ENCODE measurements at places on chromosomes 11 and 22. TPM values are rescaled to one million over a fixed set of nuclear protein-coding genes. Genes with fewer than 3 reads are reported as not detected.

Gene IFTAP
- 44.6 TPM for total RNA-seq

- DNase-seq, result no peak
These were observed 19.6 kb upstream of the PISD start for GRCh38 chr22:31681349-31682345.

DNA sequence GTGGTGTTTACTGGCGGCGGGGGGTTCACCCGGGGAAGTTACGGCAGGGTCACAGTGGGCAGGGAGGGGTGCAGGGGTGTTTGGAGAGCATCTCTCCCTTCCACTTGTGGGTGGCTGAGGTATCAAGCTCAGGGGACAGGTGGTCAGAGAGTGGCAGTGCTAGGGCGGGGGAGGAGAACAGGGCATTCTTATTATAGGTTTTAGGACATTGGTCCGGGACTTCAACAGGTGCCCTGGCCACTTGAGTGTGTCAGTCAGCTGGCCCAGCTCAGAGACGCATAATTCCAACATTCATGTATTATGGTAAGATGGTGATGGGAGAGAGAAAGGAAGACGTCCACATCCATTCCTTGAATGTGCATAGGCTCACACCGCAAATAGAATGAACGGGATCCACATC, 101.7 kb downstream of the TEAD1 start:
- DNase-seq, result no peak

Gene OR51B2
- not detected for total RNA-seq

DNA sequence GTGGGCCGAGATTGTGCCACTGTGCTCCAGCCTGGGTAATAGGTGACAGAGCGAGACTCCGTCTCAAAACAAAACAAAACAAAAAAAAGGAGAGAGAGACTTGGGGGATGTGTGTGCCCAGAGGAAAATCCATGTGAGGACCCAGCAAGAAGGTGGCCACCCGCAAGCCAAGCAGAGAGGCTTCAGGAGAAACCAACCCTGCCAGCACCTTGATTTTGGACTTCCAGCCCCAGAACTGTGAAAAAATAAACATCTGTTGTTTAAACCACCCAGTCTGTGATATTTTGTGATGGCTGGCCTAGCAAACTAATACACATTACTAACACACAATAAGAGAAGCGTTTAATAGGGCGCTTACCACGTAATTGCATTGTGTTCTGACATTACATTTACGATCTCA, 21.2 kb downstream of the TXN2 start:
- no peak for DNase-seq

Gene FOLR3
- total RNA-seq, result 1.2 TPM

DNA sequence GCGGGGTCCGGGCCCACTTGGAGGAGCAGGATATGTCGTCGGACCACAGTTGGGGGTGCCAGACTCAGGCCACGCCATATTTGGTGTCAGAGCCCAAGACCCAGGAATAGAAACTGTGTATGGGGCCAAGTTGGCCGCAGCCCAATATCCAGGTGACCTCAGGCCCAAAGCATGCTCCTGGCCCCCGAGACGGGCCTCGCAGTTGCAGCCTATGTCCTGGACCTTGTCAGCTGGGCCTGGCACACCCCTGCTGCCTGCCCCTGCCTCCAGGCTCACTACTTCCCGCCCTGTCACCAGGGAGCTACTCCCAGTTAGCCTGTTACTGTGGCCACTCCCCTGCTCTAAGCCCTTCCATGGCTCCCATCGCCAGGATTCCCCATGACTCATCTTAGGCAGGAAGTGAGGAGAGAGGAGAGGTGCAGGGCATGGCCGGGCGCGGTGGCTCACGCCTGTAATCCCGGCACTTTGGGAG, 23.1 kb downstream of the A4GALT start:
- DNase-seq, result peak; percentile 94

DNA sequence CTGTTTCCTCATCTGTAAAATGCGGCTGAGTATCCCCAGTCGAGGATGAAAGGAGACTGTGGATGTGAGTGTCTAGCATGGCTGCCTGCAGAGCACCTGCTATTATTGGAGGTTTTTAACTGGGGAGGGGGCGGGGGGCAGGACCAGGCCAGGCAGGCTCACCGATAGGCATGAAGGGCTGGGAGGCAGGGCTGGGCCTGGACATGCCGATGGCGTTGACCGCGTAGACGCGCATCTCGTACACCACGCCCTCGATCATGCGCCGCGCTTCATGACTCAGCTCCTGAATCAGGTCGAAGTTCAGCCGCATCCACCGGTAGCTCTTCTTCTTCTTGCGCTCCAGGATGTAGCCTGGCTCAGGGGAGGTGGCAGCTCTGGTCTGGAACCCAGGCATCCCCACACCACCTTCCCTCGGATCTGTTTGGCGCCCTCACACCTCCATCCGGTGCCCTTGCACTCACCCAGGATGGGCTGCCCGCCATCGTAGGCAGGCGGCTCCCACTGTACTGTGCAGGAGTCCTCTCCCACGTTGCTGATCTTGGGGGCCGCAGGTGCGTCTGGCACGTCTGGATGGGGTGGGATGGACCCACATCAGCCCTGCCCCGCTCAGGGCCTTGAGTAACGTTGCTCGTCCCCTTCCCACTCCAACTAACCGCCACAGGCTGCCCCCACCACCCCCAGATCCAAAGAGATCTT, 15.1 kb downstream of the MYBPC3 start:
- DNase-seq, result no peak

Gene SLC17A6
- not detected for total RNA-seq

- peak; percentile 35 for DNase-seq
These were observed 36.5 kb downstream of the CTTN start for GRCh38 chr11:70434813-70435278.

- DNase-seq, result no peak
These were observed 146.4 kb downstream of the CHST1 start for GRCh38 chr11:45518833-45519535.

DNA sequence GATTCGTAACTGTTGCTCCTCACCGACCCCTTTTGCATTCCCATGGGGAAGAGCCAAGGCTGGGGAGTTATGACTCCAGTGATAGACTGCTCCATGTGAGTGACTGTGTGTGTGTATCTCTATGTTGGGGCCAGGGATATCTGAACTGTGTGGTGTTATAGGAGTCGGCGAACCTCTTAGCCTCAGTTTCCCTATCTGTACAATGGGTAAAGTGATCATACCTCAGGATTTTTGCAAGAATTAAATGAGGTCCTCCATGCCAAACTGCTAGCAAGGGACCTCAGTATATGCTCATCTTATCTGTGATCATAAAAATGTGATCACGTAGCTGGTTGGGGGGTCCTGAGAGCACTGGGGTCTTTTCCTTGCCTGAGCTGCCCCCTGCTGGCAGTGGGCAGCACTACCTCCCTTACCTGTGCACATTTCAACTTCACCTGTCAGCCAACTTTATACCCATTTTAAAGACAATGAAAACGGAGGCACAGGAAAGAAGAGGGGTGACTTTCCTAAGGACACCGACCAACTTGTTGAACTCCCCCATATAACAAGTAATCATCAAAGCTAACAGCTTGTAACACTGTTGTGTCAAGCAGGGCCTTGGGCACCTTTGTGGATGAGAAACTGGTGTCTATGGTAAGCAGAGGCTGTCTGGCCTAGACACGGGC, 1.4 kb upstream of the DPP3 start:
- DNase-seq, result no peak

GRCh38 chr22:32044913-32045312, 1.9 kb downstream of the SLC5A1 start:
- DNase-seq, result no peak

DNA sequence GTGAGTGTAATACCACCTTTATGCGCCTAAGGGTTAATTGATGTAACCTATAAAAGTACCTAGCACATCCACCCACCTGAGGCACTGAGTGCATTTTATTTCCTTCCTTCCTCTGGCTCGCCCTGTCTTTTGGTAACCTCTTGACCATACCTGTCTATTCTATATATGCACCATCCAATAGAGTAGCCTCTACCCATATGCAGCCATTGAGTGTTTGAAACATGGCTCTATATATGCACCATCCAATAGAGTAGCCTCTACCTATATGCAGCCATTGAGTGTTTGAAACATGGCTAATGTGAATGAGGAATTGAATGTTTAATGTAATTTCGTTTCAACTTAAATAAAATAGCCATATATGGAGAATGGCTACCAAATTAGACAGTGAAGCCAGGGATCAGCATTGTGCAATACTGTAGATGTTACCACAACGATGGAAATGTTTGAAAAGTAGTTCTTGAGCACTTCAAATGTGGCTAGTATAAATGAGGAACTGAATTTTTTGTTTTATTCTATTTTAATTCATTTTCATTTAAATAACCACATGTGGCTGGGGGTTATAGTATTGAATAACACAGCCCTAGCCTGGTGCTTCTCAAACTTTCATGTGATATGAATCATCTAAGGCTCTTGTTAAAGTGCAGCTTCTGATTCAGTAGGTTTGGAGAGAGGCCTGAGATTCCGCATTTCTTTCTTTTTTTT, 33.8 kb downstream of the SLC35F2 start:
- DNase-seq, result no peak

Gene UBE4A
- total RNA-seq, result 37.6 TPM

- no peak for DNase-seq
These were observed 116.4 kb downstream of the BLID start for GRCh38 chr11:121999651-122000050.

Gene LIF
- 0.64 TPM for total RNA-seq

- no peak for DNase-seq
These were observed 7.0 kb downstream of the CD82 start for GRCh38 chr11:44572436-44572835.

Gene SYVN1
- total RNA-seq, result 38.6 TPM

DNA sequence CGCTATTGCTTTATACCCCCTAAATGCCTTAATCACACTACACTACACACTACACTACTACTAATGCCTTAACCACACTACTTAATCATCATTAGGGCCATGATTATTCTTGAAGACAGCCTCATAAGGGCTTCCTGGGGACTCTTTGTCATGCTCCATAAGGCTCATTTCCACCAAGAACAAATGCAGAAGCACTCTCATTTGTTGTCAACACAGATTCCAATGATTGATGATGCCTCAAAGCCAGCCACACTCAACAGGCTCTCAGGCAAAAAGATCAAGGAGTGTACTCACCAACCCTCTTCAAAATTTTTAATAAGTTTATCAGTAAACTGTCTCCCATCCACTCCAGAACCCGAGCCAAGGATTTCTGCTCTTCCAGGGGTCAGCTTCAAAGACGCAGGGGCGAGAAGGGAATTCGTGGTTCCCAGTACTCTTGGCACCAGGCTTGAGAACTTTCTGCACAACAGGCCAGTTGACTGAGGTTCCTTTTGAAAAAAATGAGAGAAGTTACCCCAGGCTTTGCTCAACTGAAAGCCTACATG, 204.7 kb upstream of the GUCY1A2 start:
- DNase-seq, result no peak

GRCh38 chr22:26199665-26200064, 30.4 kb downstream of the SEZ6L start:
- no peak for DNase-seq

DNA sequence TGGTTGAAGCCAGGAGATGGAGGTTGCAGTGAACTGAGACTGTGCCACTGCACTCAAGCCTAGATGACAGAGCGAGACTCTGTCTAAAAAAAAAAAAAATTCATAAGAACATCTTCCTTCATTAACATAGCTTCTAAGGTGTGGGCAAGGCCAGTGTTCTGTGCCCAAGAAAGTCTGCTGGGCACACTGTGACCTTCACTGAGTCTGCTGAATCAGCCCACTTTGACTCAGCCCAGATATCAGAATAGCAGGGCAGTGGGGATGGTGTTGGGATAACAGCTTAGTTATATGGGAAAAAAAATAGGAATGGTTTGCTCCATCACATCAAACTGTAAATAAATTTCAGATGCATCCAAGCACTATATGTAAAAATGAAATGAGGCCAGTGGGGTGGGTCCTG, 32.4 kb upstream of the XBP1 start:
- DNase-seq, result no peak

DNA sequence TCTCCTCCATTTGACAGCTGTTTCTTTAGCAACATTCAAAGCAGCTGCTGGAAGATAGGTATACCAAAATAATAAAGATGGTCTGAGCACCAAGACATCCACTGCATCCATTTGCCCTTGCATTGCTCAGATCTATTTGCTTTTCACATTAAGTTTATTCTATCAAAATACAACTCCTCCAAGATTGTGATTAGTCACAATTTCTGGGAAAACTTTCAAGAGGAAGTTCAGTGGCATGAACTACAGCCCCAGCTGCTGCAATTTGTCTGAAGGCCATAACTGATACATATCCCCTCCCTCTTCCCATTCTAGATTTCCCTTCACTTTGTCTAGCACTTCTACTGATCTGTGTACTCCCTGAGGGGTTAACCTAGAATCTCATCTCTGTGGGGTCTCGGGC, 117.5 kb upstream of the CEP126 start:
- no peak for DNase-seq

DNA sequence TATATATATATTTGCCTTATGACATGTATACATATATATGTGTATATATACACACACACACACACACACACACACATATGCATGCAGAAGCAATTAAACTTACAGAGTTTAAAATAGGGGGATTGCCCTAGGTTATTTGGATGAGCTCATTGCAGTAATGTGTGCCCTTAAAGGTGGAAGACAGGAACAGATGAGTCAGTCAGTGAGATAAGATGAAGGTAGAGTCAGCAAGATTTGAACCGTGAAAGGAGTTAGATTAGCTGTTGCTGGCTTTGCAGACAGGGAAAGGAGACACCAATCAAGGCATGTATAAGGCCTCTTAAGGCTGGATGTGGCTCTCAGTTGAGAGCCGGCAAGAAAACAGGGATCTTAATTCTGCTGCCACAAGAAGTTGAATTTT, 902.4 kb upstream of the RAG2 start:
- no peak for DNase-seq

Gene APLNR
- 21.0 TPM for total RNA-seq

Gene SLC22A8
- total RNA-seq, result not detected

- no peak for DNase-seq
These were observed 199.3 kb upstream of the ISX start for GRCh38 chr22:34866495-34867131.

GRCh38 chr11:65053827-65054508, 4.4 kb downstream of the NAALADL1 start:
- DNase-seq, result no peak

Gene CD3D
- 1.6 TPM for total RNA-seq

DNA sequence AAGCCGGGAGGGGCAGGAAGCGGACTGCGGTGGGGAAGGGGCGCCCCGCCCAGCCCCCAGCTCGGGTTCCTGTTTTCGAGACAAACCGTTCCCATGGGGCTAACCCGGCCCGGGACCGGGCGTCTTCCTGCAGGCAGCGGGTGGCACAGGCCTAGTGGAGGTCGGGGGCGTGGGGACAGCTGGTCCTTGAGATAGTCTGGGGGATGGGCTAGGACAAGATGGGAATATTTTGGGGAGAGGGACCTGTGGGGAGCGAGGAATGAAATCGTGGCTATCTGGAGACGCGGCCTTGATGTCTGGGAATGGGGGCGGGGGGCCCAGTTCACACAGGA, 1.2 kb upstream of the RASGRP2 start:
- peak; percentile 89 for DNase-seq

GRCh38 chr11:59078435-59078834, 7.7 kb upstream of the GLYATL1B start:
- no peak for DNase-seq

All from left ventricle myocardium superior (tissue), 1 donor.